SK-N-MC (cell line): ENCODE measurements at places on chromosomes 6 and 20.

GRCh38 chr6:96613291-96613999 is 50.5 kb downstream of the FHL5 start:
- DNase-seq, result no peak

- no peak for DNase-seq
These were observed 173.1 kb downstream of the FOXA2 start for GRCh38 chr20:22411286-22411626.

GRCh38 chr6:155880900-155881299 is 425.3 kb upstream of the NOX3 start:
- DNase-seq, result no peak

DNA sequence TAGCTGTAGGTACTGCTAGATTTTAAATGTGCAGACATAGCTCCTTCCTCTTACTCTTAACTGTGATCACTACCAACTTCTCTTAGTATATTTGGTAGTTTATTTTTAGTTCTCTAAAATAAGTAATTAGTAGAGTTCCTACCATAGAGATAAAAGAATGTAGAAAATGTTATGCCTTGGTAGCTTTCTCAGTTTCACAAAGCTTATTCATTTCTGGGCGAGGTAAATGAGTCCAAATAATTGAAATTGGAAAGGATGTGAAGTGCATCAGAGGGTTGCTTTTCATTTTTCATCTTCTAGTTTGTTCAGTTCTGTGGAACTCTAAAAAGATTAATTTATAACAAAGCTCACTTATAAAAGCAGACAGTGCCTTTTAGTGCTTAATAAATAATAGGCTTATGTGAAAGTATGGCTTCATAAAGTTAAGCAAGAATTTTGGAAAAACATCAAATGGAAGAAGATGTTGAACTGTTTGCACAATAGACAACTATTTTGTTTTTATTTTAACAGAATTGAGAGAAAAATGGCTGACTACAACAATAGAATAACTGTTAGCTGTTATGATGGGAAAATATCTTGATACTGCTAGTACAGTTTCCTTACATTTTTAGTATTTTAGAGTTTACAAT is 303.7 kb downstream of the UTRN start:
- no peak for DNase-seq

DNA sequence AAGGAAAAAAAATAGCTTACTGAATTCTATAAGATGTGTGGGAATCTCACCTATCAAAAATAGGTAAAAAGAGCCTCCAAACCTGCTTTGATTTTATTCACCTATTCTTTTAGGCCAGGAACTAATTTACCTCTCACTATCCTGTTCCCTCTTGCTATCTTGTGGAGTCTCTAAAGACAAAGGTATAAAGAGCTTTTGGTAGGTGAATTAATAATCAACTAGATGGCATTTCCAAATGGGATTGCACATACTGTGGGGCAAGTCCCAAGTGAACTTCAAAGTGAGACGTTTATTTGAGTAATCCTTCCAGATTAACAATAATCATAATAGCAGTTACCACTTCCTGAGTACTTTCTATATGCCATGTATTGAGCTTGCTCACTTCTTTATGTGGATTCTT is 2.8 kb downstream of the FAM8A1 start:
- no peak for DNase-seq

DNA sequence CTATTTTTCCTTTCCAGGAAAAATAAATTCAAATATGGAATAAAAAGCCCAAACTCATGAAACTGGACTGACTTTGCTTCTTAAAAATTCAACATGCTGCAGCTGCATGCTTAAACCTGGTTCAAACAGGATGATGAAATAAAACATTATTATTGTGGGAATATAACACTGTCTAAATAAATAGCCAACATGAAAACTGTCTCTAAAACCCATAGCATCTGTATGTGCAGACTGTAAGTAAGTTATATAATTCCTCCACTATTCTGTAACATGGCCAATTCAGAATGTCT is 30.4 kb upstream of the AHI1 start:
- no peak for DNase-seq
